Activated CD8-positive, alpha-beta memory T cell treated with anti-CD3 and anti-CD28 coated beads for 36 hours (primary cell): ENCODE measurements at places on chromosomes 4 and X. TPM values are rescaled to one million over a fixed set of nuclear protein-coding genes. Genes with fewer than 3 reads are reported as not detected.

CSN1S1 gene
- total RNA-seq: not detected

SYAP1 gene
- total RNA-seq: 20.0 TPM

CPLX1 gene
- total RNA-seq: 0.15 TPM

GABRQ gene
- not detected for total RNA-seq

ADRA2C gene
- not detected for total RNA-seq

DCX gene
- total RNA-seq: not detected

PPBP gene
- total RNA-seq: not detected

SPANXA2 gene
- total RNA-seq: not detected
